Fibroblast of the aortic adventitia (primary cell): ENCODE measurements at places on chromosomes 2 and 18.

GRCh38 chr2:10404324-10405143 is 43.6 kb downstream of the ODC1 start:
- peak; percentile 37 for DNase-seq

DNA sequence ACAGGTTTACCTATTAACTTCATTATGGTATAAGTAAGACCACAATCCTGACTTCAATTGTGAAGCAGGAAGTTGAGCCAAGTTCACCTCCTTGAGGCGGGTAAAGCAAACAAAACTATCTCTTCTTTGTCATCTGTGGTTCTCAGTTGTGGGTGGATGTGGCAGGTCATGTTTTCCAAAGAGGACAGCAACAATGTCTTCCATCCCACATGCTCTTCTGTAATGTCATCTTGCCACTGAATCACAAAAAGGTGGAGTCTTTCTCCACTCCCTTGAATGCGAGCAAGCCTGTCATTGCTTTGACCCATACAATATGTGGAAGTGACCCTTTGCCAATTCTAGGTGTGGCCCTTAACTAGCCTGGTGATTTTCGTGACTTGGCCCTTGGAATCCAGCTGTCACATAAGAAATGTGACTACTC is 98.7 kb downstream of the GRB14 start:
- no peak for DNase-seq

- DNase-seq, result no peak
Measured at GRCh38 chr2:70907130-70908057, 28.3 kb upstream of the ATP6V1B1 start.

- DNase-seq, result no peak
Measured at GRCh38 chr2:74418312-74418711, 3.1 kb downstream of the C2orf81 start.

DNA sequence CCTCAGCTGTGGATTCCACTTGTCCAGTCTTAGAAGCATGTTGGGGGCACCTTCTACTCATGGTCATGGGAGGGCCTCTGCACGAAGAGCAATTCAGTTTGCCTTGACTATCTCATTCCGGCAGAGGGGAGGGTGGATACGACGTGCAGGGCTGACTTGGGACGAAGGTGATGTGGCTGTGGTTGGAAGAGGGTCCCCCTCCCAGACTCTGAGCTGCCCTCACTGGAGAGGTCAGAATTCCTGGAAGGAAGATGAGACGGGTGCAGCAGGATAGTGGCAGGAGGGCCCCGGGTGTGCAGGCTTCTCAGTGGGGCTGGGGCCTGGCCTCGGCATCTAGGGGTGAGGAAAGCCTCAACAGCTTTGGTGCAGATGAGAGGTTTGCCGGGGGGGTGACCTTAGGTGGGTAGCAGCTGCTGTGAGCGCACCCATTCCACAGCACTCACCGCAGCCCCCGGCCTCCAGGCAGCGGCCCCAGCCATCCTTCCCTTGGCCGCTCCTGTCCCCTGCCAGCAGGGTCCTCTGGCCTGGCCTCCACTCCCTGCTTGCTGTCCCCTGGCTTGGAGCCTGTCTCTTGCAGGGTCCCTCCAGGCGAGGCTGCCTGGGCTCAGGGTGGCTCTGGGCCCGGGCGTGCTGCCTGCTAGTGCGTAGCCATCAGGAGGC is 3.2 kb downstream of the RNPEPL1 start:
- DNase-seq, result no peak

GRCh38 chr2:129872446-129872845 is 107.0 kb upstream of the RAB6C start:
- no peak for DNase-seq

- DNase-seq, result no peak
Measured at GRCh38 chr2:225486236-225486635, 86.7 kb downstream of the NYAP2 start.

DNA sequence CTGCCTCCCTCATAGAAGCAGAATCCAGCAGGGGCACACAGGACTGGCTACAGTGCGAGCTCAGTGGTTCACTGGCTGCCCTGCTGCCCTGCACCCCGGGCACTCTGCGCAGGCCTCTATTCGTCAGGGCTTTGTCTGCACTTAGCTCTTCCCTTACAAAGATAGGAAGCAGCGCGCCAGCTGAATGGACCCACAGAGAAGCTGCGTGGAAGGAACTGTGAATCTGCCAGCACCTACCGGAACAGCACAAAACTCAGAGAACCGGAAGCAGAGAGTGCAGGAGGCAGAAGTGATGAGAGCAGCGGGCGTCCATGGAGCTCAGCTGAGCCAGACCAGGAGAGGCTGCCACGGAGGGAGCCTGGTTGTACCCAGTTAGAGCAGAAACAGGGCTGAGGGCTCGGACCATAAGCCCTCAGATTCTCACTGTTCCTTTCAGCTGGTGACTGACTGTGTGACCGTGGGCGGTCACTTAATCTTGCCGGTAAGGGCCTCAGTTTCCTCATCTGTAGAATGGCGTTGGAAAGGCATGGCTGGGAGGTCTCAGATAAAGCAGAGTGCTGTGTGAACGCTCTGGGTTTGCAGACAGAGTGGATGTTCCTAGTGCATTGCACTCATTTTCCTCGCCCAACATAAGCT is 23.1 kb upstream of the SLC66A3 start:
- no peak for DNase-seq

GRCh38 chr2:6454286-6454990 is 411.3 kb downstream of the CMPK2 start:
- no peak for DNase-seq

DNA sequence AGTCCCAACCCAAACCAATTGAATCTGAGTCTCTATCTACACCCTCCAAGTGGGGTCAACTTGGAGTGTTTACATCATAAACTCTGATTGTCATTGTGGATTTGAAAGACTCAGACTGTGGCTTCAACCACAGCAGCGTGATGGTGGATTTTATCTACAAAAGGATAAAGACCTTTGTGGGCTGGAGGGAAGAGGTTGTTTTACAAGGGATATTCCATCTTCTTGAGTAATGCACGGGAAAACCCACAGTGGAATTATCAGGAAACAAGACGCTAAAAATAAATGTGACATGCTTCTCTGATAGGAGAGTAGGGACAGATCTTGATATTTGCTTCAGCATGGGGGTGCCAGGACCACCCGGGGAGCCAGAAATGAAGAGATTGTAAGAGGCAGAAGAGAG is 93.5 kb downstream of the LPIN1 start:
- peak; percentile 47 for DNase-seq

GRCh38 chr2:239960929-239961661 is 64.0 kb downstream of the NDUFA10 start:
- DNase-seq, result no peak

GRCh38 chr2:36808386-36809068 is 112.0 kb downstream of the VIT start:
- no peak for DNase-seq

DNA sequence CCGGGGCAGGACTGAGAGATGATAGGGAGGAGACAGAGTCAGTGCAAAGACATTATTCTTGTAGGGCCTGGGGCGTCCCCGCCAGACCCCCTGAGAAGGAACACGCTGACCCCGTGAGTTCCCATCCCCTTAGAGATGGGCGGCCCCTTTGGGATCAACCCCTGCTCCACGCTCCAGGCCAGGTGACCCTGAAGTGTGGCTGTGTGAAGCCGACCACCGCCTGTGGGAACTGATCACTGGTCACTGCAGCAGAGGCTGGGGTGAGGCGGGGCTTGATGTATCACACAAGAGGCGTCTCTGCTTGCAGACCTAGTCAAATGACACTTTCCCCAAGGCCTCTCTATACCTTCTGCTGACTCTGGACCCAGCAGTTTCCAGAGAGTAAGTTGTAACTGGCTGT is 157.4 kb upstream of the TWIST2 start:
- no peak for DNase-seq

- DNase-seq, result no peak
Measured at GRCh38 chr2:2131075-2131789, 199.8 kb downstream of the MYT1L start.

DNA sequence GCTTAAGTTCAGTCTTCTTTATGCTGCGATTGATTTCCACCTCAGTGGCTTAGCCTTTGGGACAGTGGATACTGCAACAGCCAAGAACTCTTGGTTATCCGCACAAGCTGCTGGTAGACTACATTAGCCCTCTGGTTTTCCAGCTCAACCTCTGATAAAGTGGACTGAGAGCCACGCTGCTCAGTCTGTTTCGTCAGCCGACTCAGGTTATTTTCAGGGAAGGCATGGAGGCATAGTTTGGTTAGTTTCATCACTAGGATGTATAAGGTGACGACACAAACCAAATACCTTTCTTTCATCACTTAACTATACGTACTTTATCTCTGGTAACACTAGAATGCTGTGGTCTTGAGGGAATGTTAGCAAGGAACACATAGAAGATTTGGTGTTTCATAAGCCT is 14.2 kb downstream of the CD8A start:
- DNase-seq, result no peak

- DNase-seq, result no peak
Measured at GRCh38 chr2:96773922-96774321, 13.2 kb downstream of the CNNM4 start.

GRCh38 chr2:173043897-173044519 is 31.6 kb upstream of the MAP3K20 start:
- DNase-seq, result no peak

DNA sequence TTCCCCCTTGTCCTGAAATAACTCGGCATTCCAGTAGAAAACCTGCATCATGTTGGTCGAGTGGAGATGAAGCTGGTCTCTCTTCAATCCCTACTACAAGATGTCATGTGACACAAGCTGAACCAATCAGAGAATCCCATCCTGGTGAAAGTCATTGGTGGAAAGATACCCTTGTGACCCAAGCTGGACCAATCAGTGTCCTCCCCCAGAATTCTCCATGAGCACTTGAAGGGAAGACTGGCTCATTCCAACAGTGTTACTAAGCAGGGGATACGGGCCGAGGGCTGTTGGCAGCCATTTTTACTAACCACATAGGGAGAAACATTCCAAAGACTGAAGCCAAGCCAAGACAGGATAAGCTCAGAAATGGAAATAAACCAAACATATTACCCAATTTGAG is 298.3 kb downstream of the ICOS start:
- DNase-seq, result peak; percentile 26

GRCh38 chr2:37230581-37230980 is 815 bp downstream of the CEBPZ start:
- DNase-seq, result peak; percentile 6

DNA sequence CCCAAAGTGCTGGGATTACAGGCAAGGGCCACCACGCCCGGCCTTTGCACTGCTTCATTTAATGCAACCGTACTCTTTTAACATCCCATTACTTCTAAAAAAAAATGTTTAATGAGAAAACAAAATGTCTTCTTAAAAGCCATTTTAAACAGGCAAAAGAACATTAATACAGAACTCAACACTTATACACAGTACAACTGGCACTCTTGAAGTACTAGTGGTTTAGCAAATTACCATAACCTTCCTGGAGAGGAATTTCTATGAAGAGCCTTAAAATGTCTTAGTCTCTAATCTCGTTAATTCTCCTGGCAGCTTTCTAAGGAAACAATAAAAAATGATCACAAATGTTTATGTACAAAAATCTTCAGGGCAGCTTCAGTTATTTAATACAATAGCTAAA is 5.9 kb downstream of the IWS1 start:
- no peak for DNase-seq

DNA sequence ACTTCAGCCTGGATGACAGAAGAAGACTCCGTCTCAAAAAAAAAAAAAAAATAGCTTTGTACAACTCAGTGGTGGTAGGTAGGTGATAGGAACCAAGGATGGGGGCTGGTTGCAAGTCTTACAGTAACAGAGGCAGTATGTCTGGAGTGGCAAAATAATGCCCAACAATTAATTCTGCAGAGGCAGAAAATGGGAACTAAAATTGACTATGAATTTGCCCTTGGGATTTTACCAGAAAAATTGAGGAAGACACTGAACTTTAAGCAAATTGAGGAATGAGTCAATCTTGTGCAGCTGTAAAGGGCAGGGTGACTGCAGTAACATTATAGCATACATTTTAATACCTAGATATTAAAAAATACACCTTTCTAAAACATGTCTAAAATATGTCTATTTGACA is 292.1 kb upstream of the FBXO11 start:
- DNase-seq, result no peak

- DNase-seq, result peak; percentile 98
Measured at GRCh38 chr2:20091305-20091991, 40.0 kb upstream of the LAPTM4A start.

DNA sequence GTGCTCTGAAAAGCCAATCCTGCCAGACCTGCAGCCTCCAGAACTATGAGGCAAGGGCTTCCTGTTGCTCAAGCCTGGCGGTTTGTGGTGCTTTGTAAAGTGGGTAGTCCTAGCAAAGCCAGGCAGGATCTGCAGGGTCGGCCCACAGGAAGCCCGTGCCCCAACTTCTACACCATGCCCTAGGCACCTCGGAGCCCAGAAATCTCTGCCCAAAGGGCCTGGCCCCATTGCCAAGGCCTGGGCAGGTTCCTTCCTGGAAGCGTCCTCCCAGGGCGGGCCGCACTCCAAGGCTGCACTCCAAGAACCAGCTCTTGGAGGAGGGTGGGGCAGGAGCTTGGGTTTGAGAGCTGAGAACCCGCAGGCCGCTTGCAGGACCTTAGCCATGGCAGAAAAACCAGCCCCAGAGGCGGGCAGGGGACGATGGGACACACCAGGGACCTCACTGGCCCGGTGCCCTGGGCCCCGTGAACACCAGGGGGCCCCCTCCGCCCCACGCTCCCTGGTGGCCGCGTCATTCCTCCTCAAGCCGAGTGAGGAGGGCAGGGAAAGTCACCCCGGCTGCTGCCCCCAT is 37.2 kb upstream of the ID2 start:
- no peak for DNase-seq

GRCh38 chr2:8552293-8552801 is 129.5 kb upstream of the ID2 start:
- no peak for DNase-seq

DNA sequence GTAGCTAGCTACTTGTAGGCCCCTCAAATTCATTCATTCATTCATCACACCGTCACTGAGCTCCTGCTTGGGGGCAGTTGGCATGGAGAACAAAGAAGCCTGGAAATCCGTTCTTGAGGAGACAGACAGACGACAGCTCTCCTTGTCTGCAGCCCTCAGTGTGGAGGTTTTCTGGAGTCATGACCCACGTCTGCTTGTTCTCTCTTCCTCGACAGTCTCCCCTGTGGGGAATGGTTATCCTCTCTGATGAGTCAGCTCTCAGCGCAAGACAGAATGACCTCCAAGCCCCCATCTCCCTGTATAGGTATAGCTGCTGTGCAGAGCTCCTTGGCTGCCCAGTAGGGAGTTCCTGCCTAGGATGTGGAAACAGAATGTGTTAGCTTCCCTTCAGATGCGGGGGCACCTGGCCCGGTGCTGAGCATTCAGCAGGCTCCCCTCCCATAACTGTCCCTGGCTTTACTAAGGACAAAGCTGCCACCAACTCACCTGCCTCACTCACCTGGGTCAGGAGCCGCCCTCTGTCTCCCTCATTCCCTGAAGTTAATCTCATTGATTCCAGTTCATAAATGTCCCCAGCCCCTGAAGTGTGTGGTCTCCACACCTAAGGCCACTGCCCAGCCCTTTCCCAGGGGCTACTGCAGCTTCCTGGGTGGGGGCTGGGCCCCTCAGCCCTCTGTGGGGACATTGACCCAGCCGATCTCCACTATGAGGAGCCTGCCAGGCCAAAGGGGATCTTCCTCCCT is 124.7 kb downstream of the ACKR3 start:
- no peak for DNase-seq

DNA sequence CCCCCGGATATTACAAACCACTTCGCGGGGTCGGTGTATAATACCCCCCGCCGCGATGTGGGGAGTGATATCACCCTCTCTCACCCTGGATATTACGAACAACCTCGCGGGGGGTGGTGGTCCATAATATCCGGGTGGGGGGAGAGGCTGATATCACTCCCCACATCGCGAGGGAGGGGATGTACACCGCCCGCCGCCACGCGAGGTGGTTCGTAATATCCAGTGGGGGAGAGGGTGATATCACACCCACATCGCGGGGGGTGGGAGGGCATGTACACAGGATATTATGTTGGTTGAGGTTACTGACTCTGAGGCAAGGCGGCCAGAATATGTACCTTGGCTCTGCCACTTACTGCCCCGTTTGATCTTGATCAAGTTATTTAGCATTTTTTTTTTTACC is 14.8 kb upstream of the CWC22 start:
- no peak for DNase-seq
